ENCODE measurements at places on chromosomes 12 and 14. TPM values are rescaled to one million over a fixed set of nuclear protein-coding genes. Genes with fewer than 3 reads are reported as not detected.

DENND5B gene
- total RNA-seq: 6.4 TPM

TMED8 gene
- 5.7 TPM for total RNA-seq

FGD6 gene
- total RNA-seq: 3.3 TPM

RAD9B gene
- total RNA-seq: not detected

E2F7 gene
- total RNA-seq: 0.44 TPM

BHLHE41 gene
- 4.9 TPM for total RNA-seq

ACTN1 gene
- 205 TPM for total RNA-seq

NEMP1 gene
- 3.5 TPM for total RNA-seq

MIP gene
- total RNA-seq: not detected

TMPRSS12 gene
- total RNA-seq: not detected

TMEM117 gene
- total RNA-seq: 10.1 TPM

TAS2R8 gene
- not detected for total RNA-seq

PLA2G1B gene
- total RNA-seq: not detected

MGP gene
- total RNA-seq: 5,324 TPM

AP1G2 gene
- 22.3 TPM for total RNA-seq

RESF1 gene
- total RNA-seq: 69.9 TPM

FOXN4 gene
- total RNA-seq: not detected

RASAL1 gene
- not detected for total RNA-seq

AMDHD1 gene
- total RNA-seq: not detected

HRK gene
- not detected for total RNA-seq

GABARAPL1 gene
- total RNA-seq: 58.4 TPM

IL31 gene
- total RNA-seq: not detected

SDR9C7 gene
- total RNA-seq: not detected

CMTM5 gene
- total RNA-seq: not detected

IFNG gene
- not detected for total RNA-seq

ALX1 gene
- total RNA-seq: 0.54 TPM

TSPAN11 gene
- 0.44 TPM for total RNA-seq

SDSL gene
- 4.5 TPM for total RNA-seq

RTL1 gene
- not detected for total RNA-seq

NELL2 gene
- 0.49 TPM for total RNA-seq

FRMD6 gene
- total RNA-seq: 43.9 TPM
